Left renal pelvis (tissue), 4 donors: ENCODE measurements at places on chromosomes 16 and 17. TPM values are rescaled to one million over a fixed set of nuclear protein-coding genes. Genes with fewer than 3 reads are reported as not detected.

- no peak for DNase-seq
Observed at GRCh38 chr16:22692916-22693637, 120.9 kb upstream of the HS3ST2 start.

DNA sequence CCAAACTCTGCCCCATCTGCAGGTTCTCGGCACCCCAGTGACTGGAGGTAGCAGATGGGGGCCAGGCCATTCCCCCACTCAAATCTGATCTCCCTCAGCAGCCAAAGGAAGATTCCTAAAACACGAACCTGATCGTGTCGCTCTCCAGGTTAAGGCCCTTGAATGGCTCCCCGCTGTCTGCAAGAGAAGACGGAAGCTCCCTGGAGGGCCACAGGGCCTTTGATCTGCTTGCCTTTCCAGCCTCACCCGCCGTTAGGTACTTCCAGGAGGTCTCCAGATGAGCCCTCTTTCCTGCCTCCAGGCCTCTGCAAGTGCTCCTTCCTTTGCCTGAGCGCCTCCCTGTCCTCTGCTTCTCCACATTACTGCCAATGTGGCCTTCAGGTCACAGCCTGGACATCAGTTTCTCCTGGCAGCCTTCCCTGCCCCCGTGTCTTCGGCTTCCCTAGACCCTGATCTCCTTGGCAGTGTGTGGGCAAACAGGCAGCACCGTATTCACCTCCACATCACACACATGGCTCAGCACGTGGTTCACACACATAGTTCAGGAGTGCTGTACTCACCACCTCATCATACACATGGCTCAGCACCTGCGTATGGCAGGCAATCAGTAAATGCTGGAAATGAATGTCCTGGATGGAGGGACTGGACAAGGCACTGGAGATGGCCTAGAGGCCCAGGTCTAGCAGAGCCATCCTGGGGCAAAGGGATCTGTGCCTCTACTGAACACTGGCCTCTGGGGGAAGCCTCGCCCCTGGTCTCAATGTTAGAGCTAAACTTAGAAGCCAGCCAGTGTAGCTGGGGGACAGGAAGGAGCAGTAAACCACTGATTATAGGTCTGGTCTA lies 26.4 kb upstream of the MRPS23 start:
- no peak for DNase-seq

DNA sequence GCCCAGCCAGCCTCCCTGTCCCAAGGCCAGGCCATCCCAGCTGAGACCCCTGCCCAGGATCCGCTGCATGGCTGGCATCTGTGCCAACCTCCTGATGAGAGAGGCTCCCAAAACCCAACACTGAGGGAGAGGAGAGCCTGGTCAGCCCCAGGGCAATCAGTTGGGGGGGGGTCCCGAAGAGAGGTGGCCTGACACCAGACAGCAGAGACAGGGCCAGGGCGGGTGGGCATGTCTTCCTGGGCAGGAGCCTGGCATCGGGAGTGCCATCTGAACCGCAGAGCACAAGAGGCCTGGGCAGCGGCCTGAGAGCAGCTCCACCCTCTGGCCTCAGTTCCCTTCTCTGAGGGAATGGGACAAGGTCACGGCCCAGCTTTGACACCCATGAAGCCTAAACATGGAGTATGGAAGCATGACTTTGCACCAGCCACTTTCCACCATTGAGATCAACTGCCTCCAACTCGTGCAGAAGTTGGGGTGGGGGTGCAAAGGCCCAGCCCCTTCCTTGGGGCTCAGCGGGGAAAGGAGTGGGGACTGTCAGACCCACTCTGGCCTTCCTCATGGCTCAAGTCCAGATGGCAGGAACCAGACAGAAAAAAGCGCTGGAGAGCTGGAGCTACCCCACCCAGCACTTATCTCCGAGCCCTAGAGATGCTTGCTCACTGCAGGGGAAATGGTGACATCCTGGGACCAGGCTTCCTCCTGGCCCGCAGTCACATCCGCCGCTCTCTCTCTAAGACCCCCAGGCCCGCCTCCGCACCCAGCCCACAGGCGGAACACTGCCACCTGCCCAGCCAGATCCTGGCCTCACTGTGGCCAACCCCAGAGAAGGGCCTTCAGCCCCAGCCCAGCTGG lies 9.7 kb downstream of the RHBDF2 start:
- DNase-seq, result no peak

DNA sequence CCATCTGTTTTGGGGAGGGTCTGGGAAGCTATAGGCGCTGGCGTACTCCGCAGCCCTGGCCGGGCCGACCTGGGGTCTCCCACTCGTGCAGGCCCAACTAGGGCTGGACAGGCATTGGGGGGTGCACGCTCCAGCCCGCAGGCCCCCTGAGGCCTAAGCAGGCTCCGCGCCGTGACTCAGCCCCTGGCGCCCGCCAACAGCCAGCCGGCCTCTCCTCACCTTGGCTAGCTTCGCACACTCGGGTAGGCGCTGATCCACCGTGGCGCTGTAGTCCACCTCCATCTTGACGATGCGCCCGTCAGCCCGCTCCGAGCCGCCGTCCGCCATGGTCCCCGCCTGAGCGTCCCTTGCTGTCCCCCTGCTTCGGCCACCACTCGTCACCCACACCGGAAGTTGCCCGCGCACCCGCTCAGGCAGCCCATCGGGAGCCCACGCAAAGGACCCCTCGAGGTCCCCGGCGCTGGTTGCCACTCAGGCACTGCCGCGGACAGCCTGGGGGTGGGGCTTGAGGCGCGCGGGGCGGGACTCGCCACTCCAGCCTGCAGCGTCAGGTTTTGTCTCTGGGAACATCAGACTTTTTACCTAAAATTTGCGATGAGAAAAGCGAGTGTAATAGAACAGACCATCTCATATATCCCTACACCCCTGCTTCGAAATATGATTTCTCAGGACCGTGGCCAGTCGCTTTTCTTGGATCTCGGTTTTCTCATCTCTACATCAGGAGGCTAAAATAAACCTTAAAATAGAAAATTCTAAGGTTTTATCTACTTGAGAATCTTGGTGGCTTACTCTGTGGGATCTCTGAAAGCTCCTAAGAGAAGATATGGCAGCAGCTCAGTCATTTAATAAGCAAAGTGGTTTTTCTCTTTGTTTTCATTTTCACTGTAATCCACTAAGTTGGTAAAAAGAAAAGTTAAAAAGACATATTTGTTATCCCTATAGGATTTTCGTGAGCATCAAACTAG lies at the start of gene PSMD12:
TSS of gene PSMD12 (minus strand) at position 385 of the 965 bp plus-strand sequence. CDS start at position 327, 58 bp downstream.
- DNase-seq, result peak; percentile 76

- no peak for DNase-seq
Observed at GRCh38 chr16:83335076-83335475, 472.7 kb upstream of the HSBP1 start.

GRCh38 chr17:4632581-4632920 lies 8.9 kb downstream of the ALOX15 start:
- DNase-seq, result no peak

TBC1D3B gene
- polyA plus RNA-seq, result 6.2 TPM

EFCAB13 gene
- 5.8 TPM for polyA plus RNA-seq

IRX5 gene
- polyA plus RNA-seq, result 7.2 TPM

TBX2 gene
- 70.6 TPM for polyA plus RNA-seq

- no peak for DNase-seq
Observed at GRCh38 chr16:10906914-10907756, 30.1 kb downstream of the CIITA start.

PRPSAP1 gene
- polyA plus RNA-seq, result 66.8 TPM

CNGB1 gene
- polyA plus RNA-seq, result not detected

DNA sequence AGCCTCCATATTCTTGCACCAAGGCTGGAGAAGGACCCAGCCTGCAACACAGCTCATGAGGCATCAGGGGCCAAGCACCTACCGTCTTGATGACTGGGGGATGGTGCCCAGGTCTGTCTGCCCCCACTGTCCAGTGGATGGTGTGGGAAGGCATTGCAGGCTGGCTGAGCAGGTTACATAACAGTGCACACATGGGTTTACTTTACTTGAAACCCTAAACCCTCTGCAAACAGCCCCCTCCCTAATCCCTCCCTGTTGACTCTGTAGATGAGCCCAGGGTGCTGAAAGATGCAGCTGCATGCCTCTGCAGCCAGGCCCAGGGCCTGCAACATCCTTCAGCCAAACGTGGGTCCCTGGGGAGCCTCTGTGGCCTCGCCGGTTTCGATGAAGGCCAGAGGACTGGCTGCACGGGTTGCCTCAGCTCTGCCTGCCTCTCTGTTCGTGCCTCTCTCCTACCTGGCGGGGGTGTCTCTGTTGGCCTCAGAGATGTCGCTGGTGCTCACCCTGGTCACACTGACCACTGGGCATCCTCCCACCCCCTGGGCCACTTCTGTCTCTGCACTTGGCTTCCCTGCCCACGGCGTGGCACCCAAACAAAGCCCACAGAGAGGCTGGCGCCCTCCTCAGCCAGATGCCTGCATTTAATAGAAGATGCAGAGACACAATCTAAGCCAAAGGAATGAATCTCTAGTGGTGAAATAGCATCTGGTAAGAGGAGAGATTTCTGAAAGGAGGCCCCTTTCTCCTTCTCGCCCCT lies 95.1 kb downstream of the METRNL start:
- no peak for DNase-seq

DNA sequence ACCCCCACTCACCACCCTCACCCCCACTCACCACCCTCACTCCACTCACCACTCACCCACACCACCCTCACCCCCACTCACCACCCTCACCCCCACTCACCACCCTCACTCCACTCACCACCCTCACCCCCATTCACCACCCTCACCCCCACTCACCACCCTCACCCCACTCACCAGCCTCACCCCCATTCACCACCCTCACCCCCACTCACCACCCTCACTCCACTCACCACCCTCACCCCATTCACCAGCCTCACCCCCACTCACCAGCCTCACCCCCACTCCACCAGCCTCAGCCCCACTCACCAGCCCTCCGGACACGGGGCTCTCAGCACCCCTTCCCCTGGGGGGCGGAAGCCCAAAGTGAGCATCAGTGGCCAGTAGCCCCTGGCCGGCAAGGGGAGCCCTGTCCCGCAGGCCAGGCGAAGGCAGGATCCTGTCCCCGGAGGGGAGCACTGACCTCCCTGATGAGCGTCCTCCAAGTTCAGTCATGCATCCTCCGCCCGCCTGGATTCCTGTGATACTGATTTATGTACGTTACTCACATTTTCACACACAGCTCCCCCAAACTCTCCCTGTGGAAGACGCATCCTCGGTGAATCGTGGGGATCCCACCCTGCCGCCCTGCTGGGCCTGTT lies 18.0 kb upstream of the C1QTNF8 start:
- DNase-seq, result no peak
